ENCODE measurements at places on chromosomes 3 and 15.

DNA sequence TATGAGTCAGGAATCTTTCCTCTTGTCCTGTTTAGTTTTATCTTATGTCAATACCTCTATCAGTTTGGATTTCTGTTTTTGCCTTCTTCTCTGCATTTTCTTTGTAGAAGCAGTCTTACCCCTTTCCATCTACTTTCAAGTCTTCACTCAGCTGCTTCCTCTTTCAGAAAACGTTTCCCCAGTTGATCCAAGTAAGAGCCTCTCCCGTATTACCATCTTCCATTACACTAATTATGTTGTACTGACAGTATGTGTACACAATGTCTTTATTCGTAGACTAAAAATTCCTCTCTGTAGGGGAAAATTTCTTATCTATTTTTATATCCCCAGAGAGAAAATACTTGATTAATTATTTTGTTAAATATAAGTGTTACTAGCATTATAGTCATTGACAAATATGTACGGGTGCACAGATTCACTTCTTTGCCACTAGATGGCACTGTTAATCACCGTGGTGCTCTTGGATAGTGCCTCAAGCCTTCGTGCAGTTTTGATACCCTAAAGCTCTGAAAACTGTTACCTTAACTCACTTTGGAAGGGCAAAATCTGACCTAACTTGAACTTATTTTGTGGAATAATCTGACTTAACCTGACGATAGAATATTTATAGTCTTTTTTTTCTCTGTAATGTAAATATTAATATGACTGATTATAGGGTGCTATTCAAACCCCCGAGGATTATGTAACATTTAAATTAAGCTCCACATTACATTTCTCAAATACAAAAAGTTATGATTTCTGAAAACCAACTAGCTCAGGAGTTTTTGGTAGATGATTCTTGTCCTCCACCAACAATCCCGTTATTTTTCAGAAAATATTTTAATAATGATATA is 74.2 kb upstream of the POU1F1 start:
- no peak for DNase-seq

- DNase-seq, result no peak
These were observed 74.1 kb upstream of the FRMD4B start for GRCh38 chr3:69460034-69460433.

GRCh38 chr15:55513152-55513551 is 5.1 kb upstream of the DNAAF4 start:
- DNase-seq, result no peak

- no peak for DNase-seq
These were observed 924 bp upstream of the SIN3A start for GRCh38 chr15:75452364-75452864.

- no peak for DNase-seq
These were observed 14.7 kb upstream of the HDC start for GRCh38 chr15:50280271-50280670.

DNA sequence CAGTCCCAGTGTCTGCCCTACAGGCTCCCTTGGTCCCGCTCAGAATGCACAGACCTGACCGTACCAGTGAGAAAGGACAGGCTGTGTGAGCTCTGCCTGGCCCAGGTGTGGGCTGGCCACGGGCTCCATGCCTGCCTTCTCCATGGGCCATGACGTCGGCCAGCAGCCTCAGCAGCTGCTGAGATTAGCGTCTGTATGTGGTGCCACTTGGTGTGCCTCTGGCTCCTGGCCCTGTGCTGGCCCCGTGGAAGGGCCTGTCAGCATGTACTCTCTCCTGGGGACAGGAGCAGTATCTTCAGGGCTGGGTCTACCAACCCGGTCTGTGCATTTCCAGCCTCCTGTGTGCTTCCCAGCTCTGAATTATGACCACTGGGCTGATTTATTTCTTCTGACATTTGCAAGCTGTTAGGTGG is 25.7 kb downstream of the KLF13 start:
- no peak for DNase-seq

DNA sequence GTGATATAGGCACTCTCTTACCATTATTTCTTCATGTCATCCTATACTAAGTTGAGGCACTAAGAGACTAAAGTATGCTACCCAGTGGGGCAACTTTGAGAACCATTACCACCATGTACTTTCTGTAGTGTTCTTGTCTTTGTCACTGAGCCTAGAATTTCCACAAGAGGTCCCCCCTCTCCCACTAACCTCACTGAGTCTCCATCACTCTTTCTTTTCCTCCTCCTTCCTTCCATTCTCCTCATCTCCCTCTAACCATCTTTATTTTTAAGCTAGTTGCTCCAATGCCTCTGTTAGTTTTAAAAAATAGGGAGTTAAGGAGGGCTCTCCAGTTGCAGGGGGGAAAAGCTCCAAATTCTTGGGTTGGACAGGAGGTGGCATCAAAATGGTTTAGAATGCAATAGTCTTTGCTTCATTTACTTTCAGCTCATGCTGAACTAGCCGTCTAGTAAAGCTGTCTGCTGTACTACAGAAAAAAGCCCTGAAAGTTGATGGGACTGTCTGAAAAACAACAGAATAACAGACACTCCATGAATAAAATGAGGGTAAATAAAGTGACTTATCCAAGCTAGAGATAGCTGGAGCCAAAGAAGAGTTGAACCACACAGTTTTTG is 85.1 kb upstream of the MYRIP start:
- no peak for DNase-seq

- no peak for DNase-seq
These were observed 35.5 kb downstream of the B3GALNT1 start for GRCh38 chr3:161069511-161070251.

DNA sequence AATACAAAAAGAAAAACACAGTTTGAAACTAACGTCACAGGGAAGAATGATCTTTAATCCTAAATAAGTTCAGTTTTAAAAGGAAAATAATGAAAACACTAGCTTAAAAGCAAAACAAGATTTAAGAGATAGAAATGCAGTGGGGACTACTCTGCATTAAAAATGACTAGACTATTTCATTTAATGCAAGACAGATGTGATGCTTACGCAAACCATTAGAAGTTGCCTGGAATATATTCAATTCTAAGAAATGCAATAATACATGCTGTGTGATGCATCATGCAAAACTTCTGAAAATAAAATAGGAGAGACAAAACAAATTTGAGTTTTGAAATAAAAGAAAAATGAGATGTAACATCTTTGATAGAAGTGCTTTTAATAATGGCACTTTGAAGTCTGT is 97.6 kb upstream of the STRIT1 start:
- DNase-seq, result no peak

DNA sequence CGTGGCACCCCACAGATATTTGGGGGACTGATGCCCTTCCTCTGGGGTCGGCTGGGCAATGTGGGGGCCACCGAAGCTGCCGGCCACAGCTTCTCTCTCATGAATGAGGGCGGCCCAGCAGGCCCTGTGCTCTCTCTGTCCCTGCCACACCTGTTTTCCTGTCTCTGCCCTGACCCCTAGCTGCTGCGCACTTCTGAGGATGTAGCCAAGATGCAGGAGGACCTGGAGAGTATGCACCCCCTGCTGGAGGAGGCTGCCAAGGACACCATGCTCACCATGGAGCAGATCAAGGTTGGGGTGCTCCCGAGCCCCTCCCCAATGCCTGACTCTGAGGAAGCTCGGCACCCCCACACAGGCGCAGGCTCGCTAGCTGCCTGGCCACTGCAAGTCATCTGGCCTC is 59.7 kb downstream of the SEMA3G start:
- DNase-seq, result no peak

DNA sequence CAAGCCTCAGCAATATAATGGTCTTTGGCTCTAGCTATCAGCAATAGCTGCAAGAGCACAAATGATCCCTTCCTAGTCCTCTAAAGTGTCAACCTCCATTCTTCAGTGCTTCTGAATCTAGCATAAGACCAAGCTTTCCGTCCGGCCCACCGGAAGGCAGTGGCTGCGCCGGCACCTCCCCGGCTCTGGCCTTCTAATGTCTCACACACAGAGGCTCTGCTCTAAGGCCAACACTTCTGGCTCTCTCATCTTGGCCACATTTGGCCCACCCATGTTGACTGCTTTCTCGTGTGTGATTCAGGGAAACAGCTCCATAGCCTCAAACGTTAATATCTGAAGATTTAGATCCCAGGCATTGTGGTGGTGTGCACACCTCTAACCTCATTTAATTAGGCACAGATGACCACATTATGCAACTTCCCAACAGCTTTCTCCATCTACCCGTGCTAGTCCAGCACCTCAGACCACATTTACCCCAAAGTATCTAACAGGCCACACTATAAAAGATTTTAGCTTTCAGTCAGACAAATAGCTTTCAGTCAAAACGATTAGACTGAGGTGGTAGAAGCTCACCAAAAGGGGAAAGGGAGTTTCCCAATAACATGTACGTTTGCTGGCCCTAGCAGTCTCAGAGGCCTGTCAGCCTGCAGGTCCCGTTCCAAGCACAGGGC is 19.3 kb downstream of the SLC51A start:
- no peak for DNase-seq

- DNase-seq, result no peak
These were observed 69.3 kb downstream of the CD47 start for GRCh38 chr3:108021533-108021932.

DNA sequence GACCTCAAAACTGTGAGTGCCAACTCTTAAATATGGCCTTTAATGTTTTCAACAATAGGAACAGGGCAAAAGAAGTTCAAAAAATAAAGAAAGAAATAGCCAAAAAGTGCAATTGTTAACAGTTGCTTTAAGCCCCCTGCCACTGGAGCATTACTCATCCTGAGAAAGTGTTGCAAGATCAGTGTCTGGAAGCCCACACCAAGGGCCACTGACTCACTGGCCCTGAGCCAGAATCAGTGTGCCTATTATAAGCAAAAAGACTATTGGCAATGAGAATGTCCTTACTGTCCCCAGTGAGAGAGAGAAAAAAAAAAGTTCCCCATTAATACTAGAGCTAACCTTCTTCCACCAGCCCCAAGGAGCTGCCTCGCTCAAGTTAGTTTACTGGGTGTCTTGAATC is 480.1 kb upstream of the ZNF385D start:
- DNase-seq, result no peak

GRCh38 chr15:27679731-27680471 is 419.2 kb downstream of the OCA2 start:
- DNase-seq, result no peak

- DNase-seq, result no peak
These were observed 173.3 kb downstream of the PDZRN3 start for GRCh38 chr3:73451301-73451944.

GRCh38 chr3:46127503-46127902 is 80.6 kb downstream of the CCR1 start:
- no peak for DNase-seq

GRCh38 chr15:88894348-88894818 is 961 bp downstream of the HAPLN3 start:
- DNase-seq, result peak; percentile 84

DNA sequence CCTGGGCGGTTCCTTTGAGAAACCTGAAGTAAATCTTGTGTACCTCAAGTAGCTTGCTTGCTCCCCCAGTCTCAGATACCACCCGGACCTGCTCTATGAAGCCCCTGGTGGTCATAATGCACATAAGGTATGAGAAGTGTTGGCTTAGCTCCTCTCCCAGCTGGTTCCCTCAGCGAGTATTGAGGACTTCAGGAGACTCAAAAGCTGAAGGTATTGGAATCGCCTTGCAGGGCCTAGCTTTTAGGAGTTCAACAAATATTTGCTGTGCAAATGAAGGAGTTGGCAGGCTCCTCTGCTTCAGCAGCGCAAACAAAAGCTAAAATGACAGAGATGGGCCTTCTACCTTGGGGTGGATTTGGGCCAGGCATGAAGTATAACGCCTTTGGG is 1.7 kb downstream of the CMTM8 start:
- peak; percentile 15 for DNase-seq

GRCh38 chr3:31754575-31755278 is 222.0 kb downstream of the STT3B start:
- DNase-seq, result no peak

DNA sequence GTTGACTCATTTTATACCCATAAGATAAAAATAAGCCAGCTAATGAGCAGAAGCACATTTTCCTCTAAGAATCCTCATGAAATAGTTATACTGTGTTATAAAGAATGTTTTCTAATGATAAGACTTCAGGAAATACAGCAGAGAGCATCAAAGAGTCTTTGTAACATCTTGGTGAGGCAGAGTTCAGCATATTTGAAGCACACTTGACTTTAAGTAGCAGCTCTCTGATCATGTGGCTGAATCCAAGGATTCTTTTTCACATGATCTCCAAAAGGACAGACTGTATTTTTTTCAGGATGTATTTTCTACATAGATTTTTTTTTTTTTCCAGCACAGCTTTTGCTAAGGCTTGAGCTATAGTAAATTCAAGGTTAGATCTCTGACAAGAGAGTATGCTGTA is 195.1 kb downstream of the SI start:
- DNase-seq, result no peak

GRCh38 chr3:23262766-23263165 is 59.6 kb downstream of the UBE2E2 start:
- DNase-seq, result no peak

- DNase-seq, result no peak
These were observed 260.7 kb downstream of the NSUN3 start for GRCh38 chr3:94323596-94323995.

GRCh38 chr3:194336601-194337355 is 14.3 kb downstream of the CPN2 start:
- no peak for DNase-seq

- no peak for DNase-seq
These were observed 27.0 kb downstream of the PDE8A start for GRCh38 chr15:85008474-85009260.

DNA sequence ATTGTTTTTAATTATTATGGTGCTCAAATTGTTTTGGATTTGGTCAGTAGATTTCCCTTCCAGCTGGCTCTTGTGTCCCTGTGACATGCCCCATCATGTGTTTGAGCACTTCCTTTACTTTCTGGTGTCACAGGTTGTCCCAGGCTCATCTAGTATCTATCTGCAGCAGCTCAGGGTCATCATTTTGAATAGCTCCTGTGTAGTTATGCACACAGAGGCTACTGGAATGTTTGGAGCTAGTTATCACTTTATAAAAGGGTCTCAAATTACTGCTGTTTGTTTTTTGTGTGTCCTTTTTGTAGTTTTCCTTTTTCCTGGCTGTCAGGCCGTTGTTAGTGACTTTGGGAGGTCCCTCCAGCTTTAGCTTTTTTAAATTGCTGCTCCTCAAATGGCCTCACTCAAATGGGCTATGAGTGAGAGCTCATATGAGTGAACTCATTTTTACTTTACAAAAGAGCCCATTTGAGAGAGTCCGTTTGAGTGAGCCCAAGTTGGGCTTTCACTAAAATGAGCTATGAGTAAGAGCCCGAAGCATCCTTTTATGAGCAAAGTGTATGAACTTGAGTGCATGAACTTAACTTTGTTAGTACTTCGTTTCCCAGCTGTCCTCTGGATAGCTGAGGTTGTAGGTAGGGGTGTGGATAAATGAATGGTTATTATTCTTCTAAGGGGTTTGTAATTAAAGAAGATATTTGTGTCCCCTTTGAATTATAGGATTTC is 43.8 kb downstream of the SQOR start:
- DNase-seq, result no peak

GRCh38 chr3:197355713-197356112 is 57.3 kb upstream of the DLG1 start:
- no peak for DNase-seq

GRCh38 chr15:60421544-60421943 is 23.8 kb upstream of the ANXA2 start:
- DNase-seq, result no peak

DNA sequence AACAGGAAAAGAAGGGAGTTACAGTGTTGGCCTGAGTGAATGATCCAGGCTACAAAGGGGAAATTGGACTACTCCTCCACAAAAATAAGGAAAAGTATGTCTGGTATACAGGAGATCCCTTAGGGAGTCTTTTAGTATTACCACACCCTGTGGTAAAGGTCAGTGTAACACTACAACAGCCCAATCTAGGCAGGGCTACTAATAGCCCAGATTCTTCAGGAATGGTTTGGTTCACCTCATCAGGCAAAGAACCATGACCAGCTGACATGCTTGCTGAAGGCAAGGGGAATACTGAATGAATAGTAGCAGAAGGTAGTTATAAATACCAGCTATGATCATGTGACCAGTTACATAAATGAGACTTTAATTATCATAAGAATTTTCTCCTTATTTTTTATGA is 372.6 kb upstream of the ATP11B start:
- no peak for DNase-seq
